M059J (cell line): ENCODE measurements at places on chromosomes 1 and 21. TPM values are rescaled to one million over a fixed set of nuclear protein-coding genes. Genes with fewer than 3 reads are reported as not detected.

The CD84 gene
- not detected in 2 replicates for total RNA-seq

The AGPAT3 gene
- total RNA-seq: 27.8 and 59.8 TPM in 2 replicates

The C1QB gene
- total RNA-seq: not detected in 2 replicates

The CAMK2N1 gene
- total RNA-seq: 5.2 and 7.2 TPM in 2 replicates

The PTPRU gene
- total RNA-seq: 3.3 and 3.4 TPM in 2 replicates

The IFI44L gene
- 500 and 556 TPM in 2 replicates for total RNA-seq

The ADPRS gene
- total RNA-seq: 53.0 and 60.6 TPM in 2 replicates

The GJA4 gene
- total RNA-seq: not detected in 2 replicates

The PCAT6 gene
- total RNA-seq: 0.69 TPM in 1 of 2 replicates, not detected in the other

The MPZ gene
- 0.62 and 0.89 TPM in 2 replicates for total RNA-seq
